GM19239 (cell line): ENCODE measurements at places on chromosomes 7 and 10.

- no peak for DNase-seq
Observed at GRCh38 chr7:106840342-106840741, 24.7 kb upstream of the PIK3CG start.

- DNase-seq = no peak
Observed at GRCh38 chr7:33788531-33788930, 116.8 kb upstream of the BMPER start.

GRCh38 chr10:89073719-89074118 is 83.1 kb downstream of the FAS start:
- DNase-seq = no peak

GRCh38 chr10:103921750-103922195 is 3.8 kb upstream of the STN1 start:
- DNase-seq = peak; percentile 20

- no peak for DNase-seq
Observed at GRCh38 chr7:97018791-97019531, 5.7 kb downstream of the DLX5 start.

DNA sequence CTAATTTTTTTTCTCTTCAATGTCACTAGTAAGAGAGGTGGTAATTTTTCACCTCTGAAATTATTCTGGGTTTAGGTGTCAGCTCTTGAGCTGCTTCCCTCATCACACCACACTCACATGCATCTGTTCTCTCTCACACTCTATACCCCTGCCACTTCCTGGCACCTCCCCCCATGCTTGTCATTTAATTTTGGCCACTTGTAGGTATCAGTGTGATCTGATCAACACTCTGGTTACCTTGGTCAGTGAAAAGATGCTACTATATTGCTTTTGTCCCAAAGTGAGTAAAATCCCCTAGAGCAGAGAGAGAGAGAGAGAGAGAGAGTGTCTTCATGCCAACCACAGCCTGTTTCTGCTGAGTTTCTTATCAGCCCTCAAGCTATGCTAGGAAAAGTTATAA is 42.5 kb downstream of the STK17A start:
- no peak for DNase-seq

DNA sequence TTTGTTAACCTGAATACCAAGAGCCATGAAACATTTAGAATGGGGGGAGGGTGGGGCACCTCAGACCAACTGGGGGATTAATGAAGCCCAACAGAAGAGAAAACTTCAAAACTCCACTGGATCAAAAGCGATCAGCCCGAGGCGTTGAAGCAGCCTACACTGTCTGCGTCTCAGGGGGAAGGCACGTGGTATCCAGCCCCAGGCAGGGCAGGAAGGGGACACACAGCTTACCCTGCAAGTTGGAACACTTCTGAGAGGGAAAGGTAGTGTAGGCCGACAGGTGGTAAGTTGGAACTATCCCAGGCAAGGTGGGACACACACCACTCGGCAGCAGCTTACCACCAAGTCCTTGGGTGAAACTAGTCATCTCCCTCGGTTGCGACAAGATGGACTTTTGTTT is 102.9 kb downstream of the TAX1BP1 start:
- no peak for DNase-seq

- DNase-seq = peak; percentile 54
Observed at GRCh38 chr7:2637505-2638223, 5.9 kb downstream of the TTYH3 start.

DNA sequence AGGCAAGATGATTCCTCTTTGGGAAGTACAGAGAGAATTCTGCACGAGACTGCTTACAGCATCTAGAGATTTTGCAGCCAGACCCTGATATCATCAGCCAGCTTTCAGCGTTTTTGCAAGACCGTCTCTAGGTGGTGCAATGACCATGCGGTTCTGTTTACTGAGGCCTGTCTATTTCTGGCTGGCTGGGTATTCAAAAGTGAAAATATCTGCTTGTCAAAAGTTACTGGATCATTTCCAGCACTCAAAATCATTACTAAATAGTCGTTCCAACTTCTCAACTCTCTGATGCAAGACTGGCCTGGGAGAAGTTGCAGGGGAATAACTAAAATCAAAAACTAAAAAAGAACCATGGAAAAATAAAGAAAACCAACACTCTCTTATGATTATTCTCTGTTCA is 240.1 kb downstream of the ELMO1 start:
- DNase-seq = peak; percentile 25

DNA sequence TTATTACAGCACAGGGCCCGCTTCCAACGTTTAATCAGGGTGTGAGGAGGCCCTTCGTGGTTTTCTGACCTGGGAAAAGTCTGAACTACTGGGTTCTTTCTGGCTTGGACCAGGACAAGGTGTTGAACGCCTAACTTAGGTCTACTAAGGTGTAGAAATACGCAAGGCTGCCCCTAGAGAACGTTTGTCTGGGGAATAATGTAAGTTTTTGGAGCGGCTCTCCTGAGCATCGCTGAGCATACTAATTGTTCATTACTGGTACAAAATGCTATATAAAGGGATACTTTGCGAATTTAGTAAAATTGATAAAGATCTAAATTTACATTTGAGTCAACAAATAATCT is 32.4 kb upstream of the TOMM7 start:
- no peak for DNase-seq

DNA sequence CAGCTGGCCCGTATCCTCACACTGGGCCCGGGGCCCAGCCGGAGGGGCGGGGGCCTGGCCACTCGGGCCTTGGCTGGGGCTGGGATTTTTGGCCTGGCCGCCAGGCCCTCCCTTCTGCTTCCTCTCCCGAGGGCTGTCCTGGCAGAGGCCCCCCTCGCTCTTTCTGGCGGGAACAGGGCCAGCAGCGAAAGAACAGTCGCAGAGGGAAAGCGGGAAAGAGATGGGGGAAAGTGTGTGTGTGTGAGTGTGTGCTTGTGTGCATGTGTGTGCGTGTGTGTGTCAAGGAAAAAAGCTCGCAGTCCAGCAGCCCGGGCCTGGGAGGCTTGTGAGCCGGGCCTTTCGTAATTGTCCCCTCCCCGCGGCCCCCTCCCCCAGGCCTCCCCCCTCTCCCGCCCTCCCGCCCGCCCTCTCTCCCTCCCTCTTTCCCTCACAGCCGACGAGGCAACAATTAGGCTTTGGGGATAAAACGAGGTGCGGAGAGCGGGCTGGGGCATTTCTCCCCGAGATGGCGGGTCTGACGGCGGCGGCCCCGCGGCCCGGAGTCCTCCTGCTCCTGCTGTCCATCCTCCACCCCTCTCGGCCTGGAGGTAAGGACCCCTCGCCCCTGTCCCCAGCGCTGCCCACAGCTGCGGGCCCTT is at the start of gene ELN:
Gene ELN (plus strand): TSS at position 491 of the 638 bp plus-strand sequence. CDS start 15 bp downstream, at position 506.
- DNase-seq = no peak

DNA sequence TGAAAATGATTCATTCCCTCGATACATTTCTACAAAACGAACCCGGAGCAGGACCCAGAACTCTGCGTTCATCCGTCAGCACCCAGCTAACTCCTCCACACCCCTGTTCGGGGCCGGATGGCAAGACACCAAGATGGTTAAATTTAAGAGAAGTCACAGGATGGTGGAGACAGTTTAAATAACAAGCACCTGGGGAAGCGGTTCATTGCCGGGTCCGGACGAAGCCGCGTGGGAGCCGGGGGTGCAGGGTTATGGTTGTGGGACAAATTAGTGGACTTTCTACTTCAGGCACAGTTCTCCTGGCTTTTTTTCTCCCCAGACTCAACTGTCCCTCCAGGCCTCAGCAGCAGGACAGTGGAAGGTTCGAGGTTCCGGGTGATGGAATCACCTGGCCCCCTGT is 45.4 kb downstream of the ASB13 start:
- no peak for DNase-seq

DNA sequence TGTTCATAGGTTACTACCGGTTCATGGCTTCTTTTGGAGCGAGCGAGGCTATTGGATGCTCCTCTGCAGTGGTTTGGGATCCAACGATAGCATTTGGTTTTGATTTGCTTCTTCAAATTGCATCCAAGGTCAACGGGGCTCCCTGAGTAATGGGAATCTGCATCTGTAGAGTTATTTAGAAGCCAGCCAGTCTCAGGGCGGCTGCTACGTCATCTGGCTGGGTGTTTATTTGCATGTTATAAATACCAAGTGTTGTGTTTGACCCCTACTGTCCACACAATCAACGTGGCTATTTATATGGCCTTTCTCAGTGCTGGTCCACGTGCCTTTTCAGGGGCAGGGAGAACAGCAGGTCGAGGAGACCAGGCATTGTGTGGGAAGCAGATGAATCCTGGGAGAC is 137.7 kb downstream of the PRPF18 start:
- DNase-seq = no peak

- no peak for DNase-seq
Observed at GRCh38 chr10:85611746-85612377, 754.7 kb downstream of the GRID1 start.

GRCh38 chr10:101506829-101507661 is 81.0 kb downstream of the POLL start:
- DNase-seq = no peak

DNA sequence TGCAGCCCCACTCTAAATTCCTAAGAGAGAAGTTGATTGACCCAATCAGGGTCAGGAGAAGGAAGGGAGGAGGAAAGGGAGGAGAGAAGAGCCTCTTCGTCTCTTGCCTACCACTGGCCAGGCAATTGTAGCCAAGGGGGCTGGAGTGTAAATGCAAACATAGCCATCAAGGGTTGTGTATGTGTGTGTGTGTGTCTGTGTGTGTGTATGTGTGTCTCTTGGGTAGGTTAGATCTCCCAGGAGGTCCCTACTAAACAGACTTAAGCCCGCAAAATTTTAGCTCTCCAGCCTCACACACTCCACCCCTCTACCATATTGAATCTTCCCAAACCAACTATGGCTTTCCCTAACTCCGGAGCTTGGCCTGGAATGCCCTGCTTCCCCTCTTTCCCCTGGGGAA is 3.8 kb downstream of the LEP start:
- DNase-seq = no peak

- DNase-seq = peak; percentile 57
Observed at GRCh38 chr7:149209518-149210269, 14.3 kb downstream of the ZNF282 start.
